ENCODE measurements at places on chromosomes 6 and 20.

DNA sequence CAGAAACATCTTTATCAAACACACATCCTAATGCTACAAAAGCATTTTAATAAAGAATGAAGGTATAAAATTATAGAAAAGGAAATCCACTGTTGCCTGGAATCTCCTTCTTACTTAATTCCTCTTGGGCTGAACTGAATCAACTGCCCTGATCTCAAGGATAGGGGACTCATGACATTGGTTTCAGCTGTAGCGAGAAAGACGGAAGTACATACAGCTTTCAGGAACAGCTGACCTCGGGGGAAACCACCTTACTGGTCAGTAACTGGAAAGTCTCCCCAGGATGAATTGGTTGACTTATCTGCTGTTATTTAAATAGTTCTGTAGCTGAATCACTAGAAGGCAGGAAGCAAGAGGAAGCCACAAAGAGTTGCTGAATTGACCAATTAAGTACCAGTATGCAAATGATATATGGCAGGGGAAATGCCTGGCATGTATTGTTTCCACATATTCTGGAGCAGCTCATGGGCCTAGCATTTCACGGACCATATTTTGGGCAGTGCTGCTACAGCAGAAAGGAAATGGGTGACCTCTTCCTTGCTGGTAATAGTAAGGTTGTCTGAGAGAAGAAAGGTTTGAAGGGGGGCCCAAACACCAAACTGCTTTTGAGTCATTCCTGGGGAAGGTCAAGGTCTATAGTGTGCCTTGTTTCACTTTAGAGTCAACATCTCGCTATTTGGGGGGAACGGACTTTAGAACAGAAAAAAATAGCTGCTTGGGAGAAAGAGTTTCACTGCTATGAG lies 43.7 kb upstream of the MAP7 start:
- peak; percentile 80 for DNase-seq

DNA sequence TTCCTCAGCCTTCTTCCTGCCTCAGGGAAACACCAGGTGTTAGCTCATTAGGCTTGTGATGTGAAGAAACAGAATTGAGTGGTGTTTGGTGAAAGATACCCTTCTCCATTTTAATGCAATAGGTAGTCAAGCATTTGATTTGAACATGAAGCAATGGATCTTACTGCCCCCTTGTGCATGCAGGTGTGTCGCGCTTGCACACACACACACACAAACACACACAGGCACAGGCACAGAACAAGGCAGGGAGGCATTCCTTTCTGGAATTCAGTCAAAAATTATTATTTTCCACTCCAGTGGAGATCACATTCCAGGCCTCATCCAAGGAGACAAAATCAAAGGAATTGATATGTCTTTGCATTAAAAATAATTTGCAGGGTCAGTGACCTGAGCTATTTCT lies 667.0 kb upstream of the MARCKS start:
- DNase-seq: no peak

- DNase-seq: no peak
Measured at GRCh38 chr20:59788811-59789397, 144.5 kb downstream of the SYCP2 start.

GRCh38 chr20:7656687-7657467 lies 283.4 kb downstream of the HAO1 start:
- DNase-seq: no peak

GRCh38 chr6:10481101-10481500 lies 40.0 kb upstream of the GCNT2 start:
- DNase-seq: no peak
